IMR-90 (cell line): ENCODE measurements at places on chromosomes 3 and 15.

GRCh38 chr3:61789861-61790260 is 228.5 kb downstream of the PTPRG start:
- DNase-seq = no peak

DNA sequence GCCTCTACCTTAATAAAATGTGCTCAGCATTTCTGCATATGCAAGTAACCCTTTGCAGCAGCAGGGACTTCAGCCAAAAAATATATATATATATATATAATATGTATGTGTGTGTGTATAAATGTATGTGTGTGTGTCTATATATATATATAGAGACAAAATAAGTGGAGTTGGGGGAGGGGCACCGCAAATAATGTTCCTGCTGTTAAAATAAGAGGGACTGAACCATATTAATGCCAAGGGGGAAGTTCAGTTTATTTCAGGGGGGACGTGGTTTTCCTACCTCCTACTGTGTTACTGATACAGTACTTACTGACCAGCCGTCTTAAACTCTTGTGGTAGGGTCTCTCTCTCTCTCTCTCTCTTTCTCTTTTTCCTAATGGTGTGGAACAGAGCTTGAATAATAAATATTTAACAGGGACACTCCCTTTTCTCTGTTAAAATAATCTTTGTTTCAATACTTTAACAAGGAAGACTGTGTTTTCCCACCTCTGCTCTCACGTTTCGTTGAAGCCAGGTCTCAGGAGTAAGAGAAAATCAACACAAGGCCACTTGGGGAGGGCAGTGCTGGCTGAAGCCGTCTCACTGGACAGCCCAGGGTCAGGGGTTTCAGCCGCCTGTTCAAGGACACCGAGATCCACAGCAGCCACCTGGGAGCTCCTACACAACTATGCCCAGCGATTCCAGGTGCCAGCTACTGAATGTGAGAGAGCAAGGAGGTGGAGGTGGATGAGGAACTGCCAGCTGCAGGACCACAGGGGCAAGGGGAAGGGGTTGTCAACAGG is 42.8 kb upstream of the ADAMTSL3 start:
- DNase-seq = no peak

- no peak for DNase-seq
Observed at GRCh38 chr3:155869691-155870090, 759 bp upstream of the GMPS start.

- no peak for DNase-seq
Observed at GRCh38 chr3:115961380-115961779, 338.1 kb downstream of the GAP43 start.

DNA sequence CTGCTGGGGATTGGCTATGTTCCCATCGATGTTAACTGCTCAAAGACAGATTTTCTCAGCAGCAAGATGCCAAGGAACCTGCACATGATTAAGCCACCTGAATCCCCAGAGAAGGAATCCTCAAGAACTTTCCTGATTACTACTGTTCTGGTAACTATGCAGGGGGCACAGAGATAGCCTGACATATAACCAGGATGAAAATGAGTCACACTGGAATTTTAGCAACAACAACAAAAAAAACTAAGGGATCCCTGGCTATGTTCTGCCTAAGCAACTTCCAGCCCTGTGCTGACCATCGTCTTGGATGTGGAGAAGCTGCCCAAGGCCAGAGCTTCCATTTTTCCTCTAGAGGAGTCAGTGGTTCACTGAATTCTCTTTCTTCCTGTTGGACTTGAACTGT is 13.8 kb downstream of the RIOX2 start:
- peak; percentile 52 for DNase-seq

GRCh38 chr15:99213187-99213811 is 36.1 kb downstream of the TTC23 start:
- DNase-seq = peak; percentile 67

DNA sequence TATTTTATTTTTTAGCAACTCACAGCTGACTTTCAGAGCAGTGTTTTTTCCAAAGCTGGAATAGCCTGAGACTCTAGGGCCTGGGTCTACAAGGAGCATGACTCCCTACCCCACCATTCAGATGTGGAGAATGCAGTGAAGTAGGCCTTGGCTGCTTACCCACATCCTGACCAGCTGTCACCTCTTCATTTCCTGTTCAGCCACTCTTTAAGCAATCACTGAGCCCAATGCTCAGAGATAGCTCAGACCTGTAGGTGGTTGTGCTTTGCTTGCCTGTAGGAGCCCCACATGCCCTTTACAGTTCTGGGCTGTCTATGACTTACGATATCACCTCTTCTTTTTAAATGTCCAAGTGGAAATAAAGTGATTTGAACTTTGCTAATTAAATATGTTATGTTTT is 148.1 kb downstream of the NEK11 start:
- DNase-seq = no peak

DNA sequence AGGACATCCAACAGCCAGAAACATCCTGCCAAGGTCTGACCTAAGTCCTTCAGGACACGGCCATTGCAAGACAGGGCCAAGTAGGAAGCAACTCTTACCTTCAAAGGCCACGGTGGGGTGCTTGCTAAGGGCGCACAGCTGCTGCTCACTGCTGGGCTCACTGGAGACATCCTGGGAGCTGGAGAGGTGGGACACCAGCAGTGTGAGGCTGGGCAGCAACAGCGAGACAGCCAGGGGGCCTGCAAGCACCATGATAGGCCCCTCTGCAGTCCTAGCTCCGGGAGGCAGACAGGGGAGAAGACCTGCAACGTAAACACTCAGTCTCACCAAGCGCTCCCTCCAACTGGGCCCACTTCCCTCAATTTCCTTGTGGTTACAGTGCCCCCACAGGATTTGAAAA is 79.2 kb downstream of the SEMA5B start:
- no peak for DNase-seq

DNA sequence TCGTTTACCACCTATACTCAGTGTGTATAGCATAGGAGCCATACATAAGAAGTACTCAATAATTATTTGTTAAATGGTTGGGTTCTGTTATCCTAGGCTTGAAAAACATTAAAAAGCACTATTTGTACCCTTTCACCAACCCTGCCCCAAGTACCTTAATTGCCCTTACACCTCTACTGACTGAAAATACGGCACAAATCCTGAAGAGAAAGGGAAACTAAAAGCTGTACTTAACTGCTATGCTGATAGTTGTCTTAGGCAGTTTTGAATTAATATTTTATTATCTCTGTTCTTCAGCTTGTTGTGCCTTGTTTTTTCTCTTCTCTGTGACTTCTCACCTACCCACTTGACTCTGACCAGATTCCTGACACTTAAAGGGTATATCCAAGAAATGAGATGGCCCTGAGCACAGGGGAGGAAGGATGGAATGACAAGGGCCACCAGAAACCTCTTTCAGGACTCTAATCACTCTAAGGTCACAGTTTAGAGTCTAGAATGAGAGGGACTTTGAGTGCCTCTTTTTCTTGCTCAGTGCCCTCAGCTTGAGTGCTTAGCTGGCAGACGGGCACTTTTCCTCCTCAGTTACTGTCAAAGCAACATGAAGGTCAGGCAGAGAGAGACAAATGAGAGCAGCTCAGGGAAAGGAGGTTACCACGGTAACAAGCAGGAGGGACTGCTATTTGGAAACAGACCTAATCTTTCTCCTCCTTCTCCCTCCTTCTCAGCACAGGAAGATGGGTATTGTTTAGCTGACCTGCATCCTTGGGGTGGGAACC is 136.5 kb downstream of the ZNF609 start:
- peak; percentile 45 for DNase-seq

GRCh38 chr15:99324082-99324620 is 72.9 kb downstream of the LRRC28 start:
- DNase-seq = peak; percentile 83

DNA sequence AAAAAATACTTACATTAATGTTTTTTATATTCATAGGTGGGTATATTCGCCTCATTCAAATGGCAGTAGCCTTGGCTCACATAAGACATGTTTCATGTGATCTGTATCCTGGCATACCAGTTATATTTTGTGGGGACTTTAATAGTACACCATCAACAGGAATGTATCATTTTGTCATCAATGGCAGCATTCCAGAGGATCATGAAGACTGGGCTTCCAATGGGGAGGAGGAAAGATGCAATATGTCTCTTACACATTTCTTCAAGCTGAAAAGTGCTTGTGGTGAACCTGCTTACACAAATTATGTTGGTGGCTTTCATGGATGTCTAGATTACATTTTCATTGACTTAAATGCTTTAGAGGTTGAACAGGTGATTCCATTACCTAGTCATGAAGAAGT is 3.5 kb downstream of the PDE12 start:
- peak; percentile 52 for DNase-seq

- DNase-seq = no peak
Observed at GRCh38 chr3:143203142-143203541, 83.6 kb downstream of the CHST2 start.

DNA sequence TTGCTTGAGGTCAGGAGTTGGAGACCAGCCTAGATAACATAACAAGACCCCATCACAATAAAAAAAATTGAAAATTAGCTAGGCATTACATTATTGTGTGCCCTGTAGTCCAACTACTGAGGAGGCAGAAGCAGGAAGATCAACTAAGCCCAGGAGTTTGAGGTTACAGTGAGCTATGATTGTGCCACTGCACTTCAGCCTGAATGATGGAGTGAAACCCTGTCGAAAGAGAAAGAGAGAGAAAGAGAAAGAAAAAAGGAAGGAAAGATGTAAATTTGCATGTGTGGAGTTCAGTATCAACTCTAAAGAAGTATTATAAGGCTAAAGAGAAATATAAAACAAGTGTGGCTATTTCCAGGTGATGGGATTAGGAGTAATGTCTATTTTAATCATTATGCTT is 661.4 kb downstream of the RBMS3 start:
- no peak for DNase-seq

DNA sequence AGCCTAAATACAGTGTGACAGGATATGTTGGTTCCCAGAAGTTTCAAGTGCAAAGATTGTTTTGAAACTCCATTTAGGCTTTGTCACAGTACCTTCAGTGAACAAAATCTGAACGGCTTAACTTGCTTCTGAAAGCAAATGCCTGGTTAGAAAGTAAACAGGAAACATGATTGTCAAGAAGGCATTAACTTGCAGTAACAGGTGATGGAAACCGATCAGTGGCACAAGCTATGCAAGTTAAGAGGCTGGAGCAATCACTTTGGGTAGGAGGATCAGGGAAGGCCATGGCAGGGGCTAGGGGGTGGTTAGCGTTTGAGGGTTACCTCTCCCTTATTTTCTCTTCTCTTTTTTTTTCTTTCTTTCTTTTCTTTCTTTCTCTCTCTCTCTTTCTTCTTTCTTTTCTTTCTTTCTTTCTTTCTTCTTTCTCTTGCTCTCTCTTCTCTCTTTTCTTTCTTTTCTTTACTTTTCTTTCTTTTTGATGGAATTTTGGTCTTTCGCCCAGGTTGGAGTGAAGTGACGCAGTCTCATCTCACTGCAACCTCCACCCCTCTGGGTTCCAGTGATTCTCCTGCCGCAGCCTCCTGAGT is 2.4 kb downstream of the HYKK start:
- no peak for DNase-seq

DNA sequence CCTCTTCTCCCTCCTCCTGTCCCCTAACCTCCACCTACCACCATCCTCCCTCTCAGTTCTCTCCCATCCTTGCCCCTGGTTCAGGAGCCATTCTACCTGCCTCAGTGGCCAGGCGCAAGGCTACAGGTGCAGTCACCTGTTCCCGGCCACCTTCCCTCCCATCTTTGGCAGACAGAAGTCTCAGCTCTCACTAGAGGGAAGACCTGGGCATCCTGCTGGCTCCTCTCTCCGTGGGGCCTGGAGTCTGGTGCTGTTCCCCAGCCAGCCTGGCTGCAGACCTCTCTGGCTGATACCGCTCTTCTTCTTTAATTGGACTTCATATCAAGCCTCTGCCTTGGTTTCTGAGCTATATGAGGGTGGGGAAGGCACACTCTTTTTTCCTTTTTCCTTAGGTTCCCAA is 53.0 kb upstream of the SLC6A1 start:
- no peak for DNase-seq

DNA sequence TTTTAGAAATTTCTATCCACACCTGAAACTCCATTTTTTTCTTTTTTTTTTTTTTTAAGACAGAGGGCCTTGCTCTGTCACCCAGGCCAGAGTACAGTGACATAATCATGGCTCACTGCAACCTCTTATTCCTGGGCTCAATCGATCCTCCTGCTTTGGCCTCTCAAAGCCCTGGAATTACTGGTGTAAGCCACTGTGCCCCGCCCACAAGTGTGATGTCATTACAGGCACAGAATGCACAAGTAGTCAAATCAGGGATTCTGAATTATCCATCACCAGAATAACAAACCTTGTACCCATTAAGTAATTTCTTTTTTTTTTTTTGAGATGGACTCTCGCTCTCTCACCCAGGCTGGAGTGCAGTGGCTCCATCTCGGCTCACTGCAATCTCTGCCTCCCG is 1.9 kb downstream of the UQCRC1 start:
- no peak for DNase-seq

DNA sequence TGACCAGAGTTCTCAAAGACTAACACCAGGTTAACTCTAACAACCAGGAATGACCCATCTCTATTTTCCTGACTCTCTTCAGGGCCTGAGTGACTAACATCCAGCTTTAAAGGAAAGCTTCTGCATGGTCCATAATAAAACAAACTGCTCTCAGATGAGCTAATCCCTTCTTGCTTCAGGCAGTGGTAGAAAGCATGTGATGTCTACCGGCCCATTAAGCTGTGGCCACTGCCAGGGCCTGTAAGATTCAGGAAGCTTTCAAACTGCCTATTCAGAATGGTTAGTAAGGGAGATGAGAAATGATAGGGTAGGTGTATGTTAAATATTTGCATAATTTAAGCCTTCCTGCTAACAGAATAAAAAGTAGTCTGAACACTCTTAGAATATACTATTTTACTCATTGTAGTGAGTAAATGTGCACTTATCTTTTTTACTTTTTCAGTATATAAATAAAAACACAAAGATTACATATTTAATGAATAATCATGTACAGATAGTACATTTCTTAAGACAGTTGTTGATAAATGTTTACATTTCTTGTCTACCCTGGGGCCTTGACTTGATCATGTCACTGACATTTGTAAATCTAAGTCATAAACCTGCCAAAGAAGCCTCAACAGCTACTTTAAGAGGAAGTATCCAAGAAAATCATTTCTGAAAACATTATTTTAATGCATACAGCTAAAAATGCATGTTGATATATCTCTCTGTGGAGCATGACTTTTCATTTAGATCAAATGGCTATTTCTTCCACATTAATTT is 222.0 kb downstream of the MCTP2 start:
- DNase-seq = peak; percentile 39

- DNase-seq = peak; percentile 36
Observed at GRCh38 chr3:113070072-113070640, 79.4 kb downstream of the GTPBP8 start.

DNA sequence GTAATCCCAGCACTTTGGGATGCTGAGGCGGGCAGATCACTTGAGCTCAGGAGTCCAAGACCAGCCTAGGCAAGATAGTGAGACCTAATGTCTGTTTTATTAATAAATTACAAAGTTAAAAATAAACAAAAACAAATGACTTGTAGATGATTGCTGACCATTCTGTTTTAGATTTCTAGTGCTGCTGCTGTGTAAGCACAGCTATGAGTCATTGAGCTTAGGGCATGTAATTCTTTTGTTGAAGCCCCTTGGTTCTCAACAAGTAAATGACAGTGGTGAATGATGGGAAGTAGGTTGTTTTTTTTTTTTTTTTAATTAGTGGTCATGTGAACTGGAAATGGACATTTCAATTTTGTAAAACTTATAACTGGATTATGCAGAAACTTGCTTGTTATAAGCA is 63.3 kb downstream of the LEO1 start:
- peak; percentile 59 for DNase-seq
